DMS79 (cell line): ENCODE measurements at places on chromosomes 12 and 14.

- no peak for DNase-seq
These were observed 124.6 kb downstream of the RFLNA start for GRCh38 chr12:124419292-124420040.

- no peak for DNase-seq
These were observed 191.5 kb upstream of the C14orf180 start for GRCh38 chr14:104388011-104388521.

- no peak for DNase-seq
These were observed 4.9 kb upstream of the AQP6 start for GRCh38 chr12:49967777-49968250.

DNA sequence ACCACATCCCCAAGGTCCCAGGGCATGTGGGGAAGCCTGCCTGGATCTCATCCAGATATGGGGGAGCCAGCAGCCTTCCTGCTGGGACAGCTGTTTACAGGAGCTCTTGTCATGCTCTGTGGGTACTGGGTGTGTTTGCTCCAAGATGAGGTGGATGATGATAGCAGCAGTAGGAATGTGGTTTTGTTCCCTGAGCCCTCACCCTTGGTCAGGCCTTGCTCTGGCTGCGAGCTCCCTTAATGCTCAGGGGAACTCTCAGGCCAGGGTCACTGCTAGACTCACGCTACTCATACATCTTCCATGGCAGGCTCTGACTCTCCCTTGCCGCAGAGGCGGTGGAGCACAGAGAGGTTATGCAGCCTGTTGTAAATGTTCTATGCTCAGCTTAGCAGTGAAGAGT is 990.3 kb downstream of the AACS start:
- no peak for DNase-seq

DNA sequence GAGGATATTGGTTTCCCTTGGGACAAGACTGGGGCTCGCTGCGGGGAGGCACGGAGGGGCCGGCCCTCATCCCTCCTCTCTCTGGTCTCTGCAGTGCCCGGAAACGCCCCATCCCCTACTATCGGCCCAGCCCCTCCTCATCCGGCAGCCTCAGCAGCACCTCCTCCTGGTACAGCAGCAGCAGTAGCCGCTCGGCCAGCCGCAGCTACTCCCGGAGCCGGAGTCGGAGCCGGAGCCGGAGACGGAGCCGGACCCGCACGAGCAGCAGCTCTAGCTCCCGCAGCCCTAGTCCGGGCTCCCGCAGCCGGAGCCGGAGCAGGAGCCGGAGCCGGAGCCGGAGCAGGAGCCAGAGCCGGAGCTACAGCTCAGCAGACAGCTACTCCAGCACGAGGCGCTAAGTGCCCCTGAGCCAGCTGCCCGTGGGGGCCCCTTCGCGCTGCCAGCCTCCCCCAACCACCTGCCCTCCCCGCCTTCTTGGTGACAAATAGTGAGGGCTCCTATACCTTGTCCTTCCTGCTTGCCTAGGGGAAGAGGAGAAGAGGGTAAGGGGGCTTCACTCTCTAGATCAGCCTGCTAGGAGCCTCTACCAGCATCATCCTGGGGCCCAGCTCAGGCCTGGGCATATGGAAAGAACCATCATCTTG is 22.2 kb upstream of the HSPB8 start:
- no peak for DNase-seq
